CD4-positive, alpha-beta T cell treated with Interferon alpha-2 for 1 hour (primary cell): ENCODE measurements at places on chromosomes 2 and 18.

GRCh38 chr2:190094316-190094871 is 31.9 kb upstream of the MSTN start:
- no peak for DNase-seq

DNA sequence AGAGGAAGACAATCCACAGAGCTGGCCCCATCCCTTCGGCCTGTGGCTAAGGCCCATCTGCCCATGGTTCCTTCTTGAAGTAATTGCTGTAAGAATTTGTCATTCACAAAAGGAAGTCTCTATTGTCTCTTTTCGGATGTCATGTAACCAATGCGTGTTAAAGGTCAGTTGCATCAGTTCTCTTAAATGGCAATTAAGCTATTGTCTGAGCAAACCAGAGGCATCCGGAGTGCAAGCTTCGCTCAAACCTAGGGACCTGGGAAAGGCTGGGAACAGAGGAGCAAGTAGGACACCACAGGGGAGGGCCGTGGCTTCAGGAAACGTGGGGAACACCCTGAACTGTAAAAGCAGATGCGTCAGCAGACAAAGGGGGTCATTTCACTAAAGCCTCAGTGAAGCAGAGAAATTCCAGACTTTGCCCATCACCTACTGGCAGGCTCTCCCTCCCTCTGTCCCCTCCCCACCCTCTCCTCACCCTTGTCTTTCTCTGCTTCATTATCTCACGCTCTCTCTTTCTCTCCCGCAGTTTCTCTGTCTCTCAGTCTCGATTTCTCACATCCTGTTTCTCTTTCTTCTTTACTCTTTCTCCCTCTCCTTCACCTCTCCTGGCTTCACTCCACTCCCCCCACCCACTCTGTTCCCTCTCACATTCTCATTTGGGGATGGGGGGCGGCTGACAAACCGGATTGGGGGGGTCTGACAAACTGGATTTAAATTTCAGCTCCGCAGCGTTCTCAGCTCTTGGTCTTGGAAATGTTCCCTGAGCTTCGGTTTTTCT is 204.6 kb upstream of the TNP1 start:
- DNase-seq, result no peak

- no peak for DNase-seq
Measured at GRCh38 chr2:143312441-143312840, 183.2 kb downstream of the ARHGAP15 start.

DNA sequence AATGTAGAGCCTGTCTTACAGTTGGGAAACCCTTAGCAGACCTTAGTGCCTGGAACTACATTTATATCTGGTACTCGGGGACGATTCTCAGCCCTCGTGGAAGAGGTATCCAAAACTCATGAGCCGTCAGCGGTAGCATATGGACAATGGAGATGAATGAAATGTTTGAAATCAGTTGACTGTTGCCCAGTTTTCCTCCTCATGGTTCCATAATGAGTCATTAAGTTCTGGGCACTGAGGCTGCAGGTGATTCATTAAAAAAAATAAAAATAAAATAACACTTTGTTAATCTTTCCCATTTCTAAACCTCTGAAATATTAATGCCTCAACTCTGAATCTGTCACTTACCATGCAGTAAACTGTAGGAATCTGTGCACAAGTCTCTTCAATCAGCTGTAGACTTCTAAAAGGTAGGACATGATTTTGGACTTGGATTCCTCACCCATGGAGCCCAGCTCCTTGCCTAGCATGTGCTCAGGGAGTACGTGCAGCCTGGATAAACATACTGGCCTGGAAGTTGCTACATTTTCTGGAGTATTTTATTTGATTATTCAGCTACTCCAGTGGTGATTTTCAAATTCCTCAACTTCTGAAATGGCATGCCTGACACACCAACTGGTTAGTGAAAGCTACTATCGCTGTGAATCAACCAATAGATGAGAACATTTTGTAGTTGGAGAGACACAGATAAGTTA is 979.2 kb downstream of the CNTNAP5 start:
- no peak for DNase-seq

DNA sequence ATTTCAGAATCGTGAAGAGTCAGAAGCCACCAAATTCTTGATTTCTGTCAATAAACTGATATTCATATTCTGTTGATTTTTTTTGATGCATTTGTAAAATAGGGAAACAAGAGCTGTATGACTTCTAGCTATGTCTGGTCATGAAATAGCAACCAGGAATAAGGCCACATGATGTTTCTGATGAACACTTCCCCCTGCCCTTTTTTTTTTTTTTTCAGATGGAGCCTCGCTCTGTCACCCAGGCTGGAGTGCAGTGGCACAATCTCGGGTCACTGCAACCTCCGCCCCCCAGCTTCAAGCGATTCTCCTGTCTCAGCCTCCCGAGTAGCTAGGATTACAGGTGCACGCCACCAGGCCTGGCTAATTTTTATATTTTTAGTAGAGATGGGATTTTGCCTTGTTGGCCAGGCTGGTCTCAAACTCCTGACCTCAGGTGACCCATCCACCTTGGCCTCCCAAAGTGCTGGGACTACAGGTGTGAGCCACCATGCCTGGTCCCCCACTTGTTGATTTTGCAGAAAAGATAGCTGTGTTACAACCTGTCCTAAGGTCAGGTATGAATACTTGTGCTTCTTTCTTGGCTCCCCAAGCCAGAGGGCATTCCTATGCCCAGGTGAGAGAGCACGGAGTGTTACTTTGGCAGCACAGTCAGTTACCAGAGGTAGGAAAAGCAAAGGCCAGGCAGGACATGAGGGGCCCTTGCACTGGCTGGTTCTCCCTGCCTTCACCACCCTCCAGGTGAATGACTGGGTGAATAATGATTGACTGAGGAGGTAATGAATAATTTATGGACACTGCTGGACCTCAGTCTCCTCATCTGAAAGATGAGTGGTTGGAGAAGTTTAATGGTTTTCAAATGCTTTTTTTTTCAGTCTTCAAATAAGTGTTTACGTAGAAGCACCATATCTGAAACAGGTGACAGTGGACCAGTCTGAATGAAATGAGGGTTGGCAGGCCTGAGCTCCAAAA is 39.6 kb downstream of the PAX8 start:
- DNase-seq, result no peak

DNA sequence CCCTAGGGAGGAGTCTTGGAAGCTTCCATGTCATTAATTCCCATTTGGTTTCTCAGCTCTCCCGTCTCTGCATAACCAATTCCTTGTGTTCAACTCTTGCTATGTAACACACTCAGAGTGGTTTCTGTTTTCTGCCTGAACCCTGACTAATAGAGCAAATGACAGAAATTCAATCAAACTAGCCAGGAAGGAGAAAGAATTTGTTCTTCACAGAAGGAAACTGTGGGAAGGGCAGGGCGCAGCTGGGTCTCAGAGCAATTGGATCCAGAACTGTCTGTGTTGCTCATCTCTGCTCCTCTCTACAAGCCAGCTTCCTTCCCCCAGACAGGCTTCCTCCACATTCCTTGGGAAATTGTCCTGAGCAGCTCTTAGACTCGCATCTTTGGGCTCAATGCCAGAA is 269.8 kb downstream of the TNS1 start:
- DNase-seq, result no peak

DNA sequence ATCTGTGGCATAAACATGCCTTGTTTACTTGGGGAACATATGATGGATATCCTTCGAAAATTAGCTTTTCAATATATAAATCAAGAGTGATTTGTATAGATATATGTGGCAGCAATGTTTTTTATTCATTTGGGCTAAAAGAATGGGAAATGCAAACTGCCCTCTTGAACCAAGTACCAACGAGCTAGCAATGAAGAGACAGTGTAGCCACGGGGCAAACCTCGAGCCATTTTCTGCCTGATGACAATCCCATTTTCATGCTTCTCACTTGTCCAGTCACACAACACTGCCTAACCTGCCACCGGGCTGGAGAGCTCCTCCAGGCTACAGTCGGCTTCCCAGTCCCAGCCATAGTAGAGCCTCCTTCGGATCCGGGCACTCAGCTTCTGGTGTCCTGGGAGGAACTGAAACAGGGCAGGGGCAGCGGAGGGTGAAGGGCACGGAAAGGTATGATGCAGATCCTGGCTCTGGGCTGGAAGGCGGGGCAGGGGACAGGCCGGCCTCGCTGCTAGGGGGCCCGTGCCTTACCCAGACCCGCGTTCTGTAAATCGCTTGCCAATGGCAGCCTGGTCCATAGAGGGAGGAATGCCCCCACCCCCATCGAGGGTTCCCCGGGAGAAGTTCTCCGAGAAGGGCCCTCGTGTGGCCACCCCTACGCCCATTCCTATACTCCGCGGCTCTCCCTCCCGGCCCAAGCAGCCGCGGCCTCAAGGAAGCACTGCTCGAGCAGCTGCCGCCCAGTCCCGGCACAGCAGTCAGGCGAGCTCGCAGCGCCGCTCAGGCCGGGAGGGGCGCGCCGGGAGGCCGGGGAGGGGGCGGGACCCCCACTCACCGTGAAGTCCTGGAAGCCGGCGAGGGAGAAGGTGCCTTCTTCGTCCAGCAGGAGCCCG is 552 bp downstream of the CNPPD1 start:
- peak; percentile 20 for DNase-seq

GRCh38 chr2:154280543-154280942 is 408.8 kb downstream of the GALNT13 start:
- no peak for DNase-seq

DNA sequence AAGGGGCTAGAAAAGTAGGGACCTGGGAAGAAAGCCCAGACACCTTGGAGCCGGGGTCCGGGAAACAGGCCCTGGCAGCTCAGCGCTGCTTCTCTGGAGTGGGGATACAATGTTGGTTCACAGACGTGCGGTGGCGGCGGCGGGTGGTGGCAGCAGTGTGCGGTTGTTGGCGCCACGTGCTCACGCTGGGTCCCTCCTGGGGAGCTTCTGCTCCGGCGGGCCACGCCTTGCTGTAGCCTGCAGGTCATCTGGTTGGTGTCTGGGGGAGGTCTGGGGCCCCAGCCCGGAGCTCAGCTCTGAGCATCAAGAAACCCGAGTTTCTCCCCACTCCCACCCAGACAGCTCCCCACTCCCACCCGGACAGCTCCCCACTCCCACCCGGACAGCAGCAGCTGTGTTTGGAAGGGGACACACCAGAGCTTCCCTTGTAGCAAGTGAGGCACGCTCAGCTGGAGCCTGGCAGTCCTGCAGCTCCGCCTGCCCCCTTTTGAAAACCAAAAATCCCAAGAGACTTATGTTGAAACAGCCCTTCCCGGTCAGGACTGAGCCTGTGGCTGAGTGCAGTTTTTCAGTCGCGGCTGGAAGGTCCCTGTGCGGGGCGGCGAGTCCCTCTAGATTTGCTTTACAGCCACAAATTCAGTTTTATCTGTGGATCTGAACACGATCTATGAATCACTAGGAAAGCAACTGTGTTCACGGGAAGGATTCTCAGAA is 46.9 kb downstream of the NFATC1 start:
- DNase-seq, result no peak

DNA sequence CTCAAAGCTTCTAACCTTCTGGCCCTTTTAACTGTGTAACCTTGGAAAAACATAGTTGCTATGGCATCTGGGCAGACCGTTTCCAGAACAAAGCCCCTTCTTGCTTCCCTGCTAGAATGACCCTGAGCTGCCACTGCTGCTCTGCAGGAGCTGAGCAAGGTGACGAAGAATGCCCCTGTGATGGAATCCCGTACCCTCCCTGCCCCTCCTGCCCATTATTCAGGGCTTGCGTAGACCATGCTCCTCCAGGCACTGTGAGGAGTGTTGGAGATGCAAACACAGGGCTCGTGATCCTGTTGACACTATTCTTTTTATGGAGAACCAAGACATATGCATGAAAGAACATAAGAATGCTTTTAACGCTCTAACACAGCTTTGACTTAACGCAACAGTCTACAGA is 191.1 kb downstream of the CDH2 start:
- DNase-seq, result no peak

- DNase-seq, result peak; percentile 63
Measured at GRCh38 chr2:157897106-157897971, 21.2 kb upstream of the ACVR1 start.

- no peak for DNase-seq
Measured at GRCh38 chr2:32558492-32558891, 69.4 kb upstream of the TTC27 start.

DNA sequence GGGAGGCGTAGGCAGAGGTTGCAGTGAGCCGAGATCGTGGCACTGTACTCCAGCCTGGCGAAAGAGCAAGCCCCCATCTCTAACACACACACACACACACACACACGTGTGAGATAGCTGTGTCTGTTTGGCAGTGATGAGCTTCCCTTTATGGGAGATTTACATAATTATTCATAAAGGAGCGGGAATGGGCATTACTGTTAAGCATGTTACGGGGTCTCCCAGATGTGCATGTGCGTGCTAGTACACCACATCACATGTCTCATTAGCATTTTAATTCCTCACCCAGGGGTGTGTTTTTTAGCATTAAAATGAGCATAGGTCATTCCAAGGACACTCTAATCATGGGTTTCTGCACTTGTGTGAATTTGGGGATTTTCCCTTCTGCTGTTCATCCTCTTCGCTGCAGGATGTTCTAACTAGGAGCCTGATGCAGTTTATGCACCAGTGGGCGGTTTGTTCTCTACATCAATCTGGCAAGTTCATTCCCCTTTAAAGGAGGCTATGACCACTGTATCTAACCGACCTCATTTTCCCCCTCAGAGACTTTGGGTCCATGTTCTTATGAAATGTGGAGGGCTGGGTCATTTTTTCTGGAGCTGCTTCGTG is 1.0 kb upstream of the FAM178B start:
- DNase-seq, result no peak

GRCh38 chr18:34611904-34612303 is 98.2 kb upstream of the DTNA start:
- DNase-seq, result no peak

DNA sequence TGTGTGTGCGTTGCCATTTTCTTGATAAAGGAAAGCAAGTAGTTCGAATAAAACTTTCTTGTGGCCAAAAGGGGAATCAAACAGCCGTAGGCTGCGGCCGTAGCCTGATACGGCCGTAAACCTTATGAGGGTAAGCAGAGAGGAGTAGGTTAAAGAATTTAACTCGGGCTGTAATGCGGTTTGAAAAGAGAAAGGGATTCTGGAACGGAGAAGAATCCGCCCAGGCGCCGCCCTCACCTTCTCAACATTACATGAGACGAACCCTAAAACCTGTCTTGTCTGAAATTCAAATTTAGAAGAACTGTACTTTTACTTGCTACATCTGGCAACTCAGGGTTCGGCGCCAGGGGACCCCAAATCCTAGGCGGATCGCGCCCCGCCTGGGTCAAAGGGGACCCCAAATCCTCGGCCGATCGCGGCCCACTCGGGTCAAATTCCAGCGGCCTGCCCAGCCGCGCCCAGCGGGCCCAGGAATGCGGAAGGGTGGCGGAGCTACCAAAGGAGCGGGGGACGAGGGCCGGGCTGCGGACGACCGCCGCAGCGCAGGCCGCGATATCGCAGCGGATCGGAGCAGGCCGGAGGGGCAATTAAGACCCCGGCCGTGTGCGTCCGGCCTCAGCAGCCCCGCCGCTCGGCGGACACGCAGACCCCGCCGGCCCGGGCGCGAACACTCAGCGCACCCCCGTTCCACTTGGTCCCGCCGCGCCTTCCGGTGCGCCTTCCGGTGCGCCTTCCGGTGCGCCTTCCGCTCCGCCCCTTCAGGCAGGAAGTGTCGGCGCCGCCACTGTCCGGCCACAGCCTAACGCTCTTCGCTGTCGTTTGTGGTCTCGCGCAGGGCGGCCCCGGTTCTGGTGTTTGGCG is at the start of gene MYL12B:
MYL12B (plus strand) TSS at position 761 of the 861 bp plus-strand sequence. CDS start 10,766 bp downstream, outside the sequence.
- DNase-seq, result peak; percentile 84

GRCh38 chr2:107259408-107260195 is 373.6 kb upstream of the ST6GAL2 start:
- no peak for DNase-seq
